ELF-1 (cell line): ENCODE measurements at places on chromosomes 1 and 21.

DNA sequence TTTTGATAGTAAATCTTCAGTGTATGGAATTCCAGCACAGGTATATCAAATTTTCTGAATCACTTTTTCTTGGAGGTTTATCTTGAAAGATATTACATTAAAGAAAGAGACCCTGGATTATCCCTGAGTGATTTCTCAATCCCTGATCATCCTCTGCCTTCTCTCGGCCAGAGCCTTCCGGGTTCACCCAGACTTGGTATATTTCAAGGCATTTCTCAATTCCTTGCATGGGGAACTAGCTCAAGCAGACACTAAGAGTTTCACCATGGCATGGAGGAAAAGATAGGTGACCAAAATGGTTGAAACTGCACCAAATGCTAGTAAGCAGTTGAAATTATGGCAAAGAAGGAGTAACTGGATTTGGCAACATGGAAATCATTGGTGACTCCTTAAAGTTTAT, 5.7 kb downstream of the VAMP4 start:
- DNase-seq: no peak

- DNase-seq: peak; percentile 39
Measured at GRCh38 chr1:214439352-214440119, 111.9 kb downstream of the PTPN14 start.

- peak; percentile 58 for DNase-seq
Measured at GRCh38 chr1:34639701-34640100, 115.1 kb upstream of the GJB5 start.

DNA sequence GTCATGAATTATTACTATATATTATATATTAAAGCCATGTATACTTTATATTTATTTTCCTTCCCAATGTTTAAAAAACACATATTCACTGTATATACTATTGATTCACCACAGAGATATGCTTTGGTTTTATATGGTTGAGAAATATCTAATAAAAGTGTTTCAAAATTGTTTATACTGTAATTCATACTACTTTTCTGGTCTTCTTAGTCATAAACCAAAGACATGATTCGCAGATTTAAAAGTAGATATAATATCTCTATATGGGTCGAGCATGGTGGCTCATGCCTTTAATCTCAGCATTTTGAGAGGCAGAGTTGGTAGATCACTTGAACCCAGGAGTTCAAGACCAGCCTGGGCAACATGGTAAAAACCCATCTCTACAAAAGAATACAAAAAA, 738.4 kb downstream of the USP25 start:
- DNase-seq: no peak

- DNase-seq: peak; percentile 30
Measured at GRCh38 chr1:161727256-161727924, 6.0 kb downstream of the FCRLB start.

DNA sequence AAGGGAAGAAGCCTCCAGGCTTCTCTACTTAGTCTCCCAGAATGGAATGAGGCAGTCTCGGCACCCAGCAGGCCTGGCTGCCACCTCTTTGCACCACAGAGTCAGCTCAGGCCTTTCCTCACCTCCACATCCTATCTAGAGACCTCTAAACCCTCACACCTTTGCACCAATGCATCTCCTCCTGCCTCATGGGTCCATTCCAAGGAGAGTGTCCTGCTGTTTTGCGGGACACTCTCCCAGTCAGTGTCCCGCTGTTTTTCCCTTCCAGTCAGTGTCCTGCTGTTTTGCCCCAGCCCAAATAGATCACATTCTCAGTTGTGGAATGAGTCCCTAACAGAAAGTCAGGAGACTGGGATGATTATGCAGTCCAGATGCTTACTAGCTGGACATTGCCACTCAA, 185.6 kb upstream of the CAMK1G start:
- peak; percentile 58 for DNase-seq

GRCh38 chr1:201430776-201431175, 9.2 kb upstream of the TNNI1 start:
- DNase-seq: no peak

GRCh38 chr1:221687836-221688487, 53.9 kb downstream of the DUSP10 start:
- no peak for DNase-seq

GRCh38 chr1:154208677-154209388, 2.7 kb upstream of the CFAP141 start:
- DNase-seq: no peak

- no peak for DNase-seq
Measured at GRCh38 chr1:85189120-85189519, 11.7 kb downstream of the SYDE2 start.

DNA sequence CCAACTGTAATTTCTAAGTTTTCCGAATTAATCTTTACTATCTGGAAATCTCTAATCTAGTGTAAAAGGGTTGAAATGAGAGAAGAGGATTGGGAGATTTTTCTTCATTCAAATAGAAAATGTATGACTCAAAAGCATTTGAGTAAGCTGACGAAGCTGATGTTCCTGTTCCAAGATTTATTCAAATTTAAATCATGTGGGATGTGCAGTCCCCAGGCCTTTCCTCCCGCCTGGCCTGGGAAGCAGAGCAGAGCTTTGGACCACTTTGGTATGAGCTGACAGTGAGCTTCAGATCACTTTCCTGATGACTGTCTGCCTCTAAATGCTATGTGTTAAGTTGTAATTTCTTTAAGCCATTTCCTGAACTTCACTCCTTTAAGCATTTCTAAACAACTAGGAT, 192.0 kb downstream of the DHRS3 start:
- no peak for DNase-seq
